ENCODE measurements at places on chromosomes 3 and 15. TPM values are rescaled to one million over a fixed set of nuclear protein-coding genes. Genes with fewer than 3 reads are reported as not detected.

SMAD3 gene
- 78.6 TPM for polyA plus RNA-seq

ACTC1 gene
- polyA plus RNA-seq = 2.7 TPM

CPLX3 gene
- not detected for polyA plus RNA-seq

COL6A6 gene
- polyA plus RNA-seq = 1.0 TPM

UCN2 gene
- 0.18 TPM for polyA plus RNA-seq

CADM2 gene
- polyA plus RNA-seq = 0.48 TPM
